Prostate gland (tissue), 2 donors: ENCODE measurements at places on chromosomes 6 and 20. TPM values are rescaled to one million over a fixed set of nuclear protein-coding genes. Genes with fewer than 3 reads are reported as not detected.

DNA sequence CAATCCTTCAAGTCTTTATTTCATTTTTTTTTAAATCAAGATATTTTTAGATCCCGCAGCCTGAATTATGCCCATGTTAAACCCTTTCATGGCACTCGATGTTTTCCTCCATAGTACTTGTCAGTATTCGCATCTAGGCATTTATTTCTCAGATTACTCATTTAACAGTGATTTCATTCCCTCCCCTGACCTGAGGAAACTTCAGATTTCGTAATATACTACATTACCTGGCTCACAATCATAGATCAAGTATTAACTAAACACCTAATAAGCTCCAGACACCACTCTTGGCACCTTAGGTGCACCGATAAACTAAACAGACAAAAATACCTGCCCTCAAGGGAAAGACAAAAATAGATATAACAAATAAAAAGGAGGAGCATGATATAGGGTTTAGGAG, 413.2 kb upstream of the GJE1 start:
- H3K4me1 ChIP-seq = no peaks in the 10 kb centered on the region
- no peak for DNase-seq
- H3K4me3 ChIP-seq = no peak overlapping the region

DNA sequence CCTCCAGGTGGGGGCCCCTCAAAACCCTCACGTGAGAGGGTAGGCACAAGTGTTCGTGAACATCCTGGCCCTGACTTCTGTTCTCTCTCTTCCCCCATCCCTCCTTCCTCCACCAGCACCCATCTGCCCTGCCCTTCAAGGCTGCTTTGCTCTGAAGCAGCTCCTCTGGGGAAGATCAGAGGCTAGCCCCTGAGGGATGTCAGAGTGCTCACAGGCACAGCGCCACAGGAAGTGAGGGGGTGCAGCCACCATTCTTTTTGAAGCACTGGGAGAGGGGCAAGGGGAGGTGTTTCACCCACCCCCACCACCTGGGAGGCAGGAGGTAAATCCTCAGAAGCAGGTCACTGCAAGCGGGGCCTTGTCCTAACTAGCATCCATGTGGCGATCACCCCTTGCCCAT, 11.4 kb downstream of the MOCS1 start:
- DNase-seq = no peak
- no peaks in the 10 kb centered on the region for H3K36me3 ChIP-seq
- no peak overlapping the region for H3K27ac ChIP-seq
- H3K27me3 ChIP-seq = no peaks in the 10 kb centered on the region

DNA sequence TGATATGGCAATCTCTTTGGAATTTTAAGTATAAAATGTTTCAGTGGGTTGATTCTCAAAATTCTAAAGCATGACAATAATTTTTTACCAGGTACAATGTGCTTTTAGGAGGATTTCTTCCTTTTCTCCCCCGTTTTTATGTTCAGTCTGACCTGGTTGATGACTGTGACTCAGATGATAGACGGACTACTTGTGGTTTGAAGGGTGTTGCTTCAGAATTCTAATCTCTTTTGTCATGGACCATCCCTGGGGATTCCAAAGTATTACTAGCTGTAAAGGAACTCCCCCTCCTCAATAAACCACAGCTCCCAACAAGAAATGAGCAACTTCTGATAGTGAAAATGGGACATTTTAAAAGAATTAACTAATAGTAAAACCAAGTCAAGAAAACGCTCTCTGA, 34.9 kb upstream of the TNFAIP3 start:
- no peaks in the 10 kb centered on the region for H3K36me3 ChIP-seq
- DNase-seq = no peak
- no peaks in the 10 kb centered on the region for H3K4me1 ChIP-seq
- no peak overlapping the region for H3K4me3 ChIP-seq

DNA sequence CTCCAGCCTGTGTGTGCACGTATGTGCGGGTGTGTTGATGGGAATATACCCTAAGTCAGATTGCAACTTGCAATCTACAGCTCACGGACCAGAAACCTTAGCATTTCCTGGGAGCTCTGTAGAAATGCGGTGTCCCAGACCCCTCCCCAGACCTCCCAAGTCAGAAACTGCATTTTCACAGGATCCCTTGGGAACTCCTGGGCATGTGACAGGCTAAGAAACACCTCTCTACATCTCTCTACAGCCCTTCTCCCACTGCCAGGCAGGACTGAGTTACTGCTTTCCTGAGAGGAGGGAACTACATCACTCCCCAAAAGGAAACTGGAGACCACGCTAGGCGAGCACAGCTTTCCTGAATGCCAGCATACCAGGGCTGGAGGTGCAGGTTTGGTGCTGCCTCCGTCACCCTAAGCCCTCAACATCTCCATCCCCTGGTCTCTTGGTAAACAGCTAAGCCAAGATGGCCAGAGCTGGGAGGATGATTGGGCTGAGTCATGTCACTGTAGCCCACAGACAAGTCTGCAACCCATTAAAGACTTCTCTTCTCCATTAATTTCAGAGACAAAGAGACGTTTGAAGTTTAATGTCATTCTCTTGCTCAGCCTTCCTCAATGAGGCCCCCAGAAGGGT, 194.4 kb downstream of the BMP7 start:
- no peaks in the 10 kb centered on the region for H3K27me3 ChIP-seq
- H3K4me1 ChIP-seq = no peaks in the 10 kb centered on the region
- DNase-seq = no peak

- no peak overlapping the region for H3K4me3 ChIP-seq
- no peaks in the 10 kb centered on the region for H3K4me1 ChIP-seq
- no peak overlapping the region for H3K27ac ChIP-seq
- H3K36me3 ChIP-seq = no peaks in the 10 kb centered on the region
- no peaks in the 10 kb centered on the region for H3K27me3 ChIP-seq
These were observed 77.4 kb upstream of the HDDC2 start for GRCh38 chr6:125379174-125379573.

DNA sequence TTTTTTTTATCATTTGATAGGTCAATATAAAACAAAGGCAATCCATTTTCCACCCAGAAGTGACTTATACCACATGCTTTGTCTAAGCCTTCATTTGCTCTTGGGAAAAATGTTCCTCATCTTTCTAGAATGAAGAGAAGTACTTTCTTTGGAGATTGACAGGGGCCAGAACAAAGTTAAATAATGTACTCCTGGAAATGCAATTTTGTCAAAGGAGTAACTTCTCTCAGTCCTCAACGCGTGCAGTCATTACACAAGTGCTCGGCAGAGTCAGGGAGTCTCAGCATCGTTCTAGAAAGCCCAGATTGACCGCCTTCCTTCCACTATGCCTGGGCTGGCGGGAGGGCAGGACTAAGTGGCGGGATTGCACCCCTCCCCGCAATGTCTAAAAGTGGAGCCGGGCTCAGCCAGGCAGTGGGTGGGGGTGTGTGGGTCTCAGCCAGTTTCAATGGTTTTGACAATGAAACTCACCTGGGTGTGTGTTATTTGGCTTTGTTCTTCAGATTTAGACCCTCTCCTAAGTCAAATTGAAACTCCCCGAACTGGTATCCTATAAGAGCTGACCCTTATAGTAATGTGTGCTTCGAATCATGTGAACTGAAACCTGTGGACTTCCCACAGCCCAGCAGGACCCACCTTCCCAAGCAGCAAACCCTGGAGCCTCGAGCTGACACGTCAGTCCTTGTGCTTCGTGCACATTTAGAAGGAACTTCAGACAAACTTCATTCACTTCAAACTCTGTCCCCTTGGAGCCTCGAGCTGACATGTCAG, 63.2 kb upstream of the DUSP22 start:
- H3K36me3 ChIP-seq = no peaks in the 10 kb centered on the region
- H3K4me1 ChIP-seq = no peaks in the 10 kb centered on the region
- no peaks in the 10 kb centered on the region for H3K27me3 ChIP-seq
- no peak for DNase-seq

- H3K4me3 ChIP-seq = no peak overlapping the region
- DNase-seq = peak; percentile 30
- H3K27me3 ChIP-seq = no peaks in the 10 kb centered on the region
These were observed 126.0 kb upstream of the ADGRF1 start for GRCh38 chr6:47168180-47168579.

- DNase-seq = no peak
- H3K4me1 ChIP-seq = no peaks in the 10 kb centered on the region
- no peaks in the 10 kb centered on the region for H3K27me3 ChIP-seq
- H3K4me3 ChIP-seq = no peak overlapping the region
- no peaks in the 10 kb centered on the region for H3K36me3 ChIP-seq
These were observed 10.6 kb downstream of the ORC3 start for GRCh38 chr6:87600576-87600975.

DNA sequence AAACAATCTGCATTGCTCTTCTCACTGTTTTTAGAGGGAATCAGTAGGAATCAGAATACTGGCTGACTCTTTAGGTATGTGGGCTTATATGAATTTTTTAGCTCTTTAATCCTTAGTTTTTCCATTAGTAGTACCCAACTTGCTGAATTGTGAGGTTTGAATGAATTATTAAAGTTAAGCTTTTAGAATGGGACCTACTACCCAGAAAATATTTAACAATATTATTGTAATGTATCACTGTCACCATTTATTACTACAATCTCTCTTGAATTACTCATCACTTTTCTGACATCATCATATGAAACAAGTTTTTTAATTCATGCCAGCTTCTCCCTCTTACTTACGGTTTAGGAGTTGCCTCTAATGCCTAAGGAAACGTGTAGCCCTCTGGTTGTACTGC, 212.7 kb downstream of the BCKDHB start:
- no peak for DNase-seq
- H3K4me3 ChIP-seq = no peak overlapping the region
- no peak overlapping the region for H3K27ac ChIP-seq
- H3K4me1 ChIP-seq = no peaks in the 10 kb centered on the region

GRCh38 chr20:38217791-38218565, 42.6 kb downstream of the KIAA1755 start:
- no peaks in the 10 kb centered on the region for H3K36me3 ChIP-seq
- H3K27ac ChIP-seq = no peak overlapping the region
- H3K4me1 ChIP-seq = peaks cover 2% of the 10 kb centered on the region
- DNase-seq = no peak

GRCh38 chr6:21457647-21458046, 135.9 kb upstream of the SOX4 start:
- H3K4me3 ChIP-seq = no peak overlapping the region
- peaks cover 9% of the 10 kb centered on the region for H3K4me1 ChIP-seq
- no peak overlapping the region for H3K27ac ChIP-seq
- no peak for DNase-seq

GRCh38 chr6:166307082-166308032, 835 bp downstream of the PRR18 start:
- peak overlapping the region; percentile 28 for H3K4me3 ChIP-seq
- H3K27ac ChIP-seq = no peak overlapping the region
- H3K4me1 ChIP-seq = no peaks in the 10 kb centered on the region
- H3K36me3 ChIP-seq = no peaks in the 10 kb centered on the region

DNA sequence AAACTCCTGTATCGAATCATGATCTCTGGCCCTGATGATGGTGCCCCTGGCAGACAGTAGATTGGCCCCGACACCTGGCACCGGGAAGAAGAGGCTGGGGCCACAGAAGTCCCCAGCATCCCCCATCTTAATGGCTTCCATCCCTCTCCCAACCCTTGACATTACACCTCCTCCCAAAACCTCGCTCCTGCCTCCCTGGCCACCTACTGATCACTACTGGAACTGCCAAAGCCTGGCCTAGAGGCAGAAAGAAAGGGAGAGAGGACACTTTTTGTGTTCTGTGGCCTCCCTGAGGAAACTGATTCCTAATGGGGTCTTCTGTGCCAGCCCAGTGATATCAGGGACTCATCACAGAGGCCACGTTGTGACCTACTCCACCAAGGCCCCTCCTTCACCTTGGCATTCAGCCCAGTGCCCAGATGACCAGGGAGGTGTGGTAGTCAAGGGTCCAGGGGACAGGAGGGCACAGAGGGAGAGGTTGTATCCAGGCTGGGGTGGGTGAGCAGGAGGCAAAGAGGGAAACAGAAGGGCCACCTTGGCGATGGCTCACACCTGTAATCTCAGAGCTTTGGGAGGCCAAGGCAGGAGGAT, 6.1 kb downstream of the C20orf173 start:
- H3K36me3 ChIP-seq = no peaks in the 10 kb centered on the region
- H3K27ac ChIP-seq = no peak overlapping the region
- DNase-seq = no peak

GRCh38 chr6:112085286-112086065, 1.8 kb downstream of the TUBE1 start:
- no peaks in the 10 kb centered on the region for H3K36me3 ChIP-seq
- no peaks in the 10 kb centered on the region for H3K27me3 ChIP-seq

GRCh38 chr6:152554851-152555250, 82.3 kb downstream of the SYNE1 start:
- H3K4me3 ChIP-seq = no peak overlapping the region
- H3K27me3 ChIP-seq = no peaks in the 10 kb centered on the region
- H3K27ac ChIP-seq = no peak overlapping the region
- no peaks in the 10 kb centered on the region for H3K36me3 ChIP-seq
- DNase-seq = no peak

- no peak overlapping the region for H3K4me3 ChIP-seq
- H3K36me3 ChIP-seq = no peaks in the 10 kb centered on the region
- H3K4me1 ChIP-seq = no peaks in the 10 kb centered on the region
- no peak overlapping the region for H3K27ac ChIP-seq
- no peaks in the 10 kb centered on the region for H3K27me3 ChIP-seq
These were observed 39.8 kb upstream of the HIVEP1 start for GRCh38 chr6:11972270-11972669.

DNA sequence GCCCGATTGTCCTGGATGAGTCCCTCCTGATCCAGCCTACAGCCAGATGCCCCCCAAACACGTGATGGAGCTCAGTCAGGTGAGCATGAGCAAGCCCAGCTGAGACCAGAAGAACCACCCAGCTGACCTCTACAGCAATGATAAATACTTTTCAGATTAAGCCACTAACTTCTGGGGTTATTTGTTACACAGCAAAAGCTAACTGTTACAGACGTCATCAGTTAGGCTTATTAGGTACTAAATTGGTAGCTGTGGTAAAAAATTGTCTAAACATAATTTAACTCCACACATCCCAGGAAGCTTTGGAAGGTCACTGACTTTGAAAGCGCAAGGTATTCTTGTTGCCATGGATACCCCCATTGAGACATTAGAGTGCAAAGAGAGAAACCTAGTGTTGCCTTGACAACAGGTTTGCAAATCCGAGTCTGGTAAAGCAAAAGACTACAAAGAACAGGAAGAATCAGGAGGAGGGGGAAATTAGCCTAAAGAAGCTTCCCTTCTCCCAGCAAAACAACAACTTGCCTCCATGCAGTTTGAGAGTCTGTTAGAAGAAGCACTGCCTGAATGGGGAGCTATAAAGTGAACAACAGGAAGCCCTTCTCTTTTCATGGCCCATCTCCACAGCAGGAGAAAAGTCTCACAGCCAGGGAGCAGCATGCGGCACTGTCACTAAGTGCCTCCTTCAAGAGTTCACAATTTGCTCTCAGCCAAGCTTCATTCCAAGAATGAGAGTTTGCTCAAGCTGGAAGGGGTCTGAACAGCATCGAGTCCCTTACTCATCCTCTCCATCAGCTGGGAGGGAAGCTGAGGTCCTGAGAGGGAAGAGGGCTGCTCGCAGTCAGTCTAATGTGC, 41.7 kb upstream of the ZNF831 start:
- no peaks in the 10 kb centered on the region for H3K36me3 ChIP-seq
- no peak overlapping the region for H3K27ac ChIP-seq
- H3K4me1 ChIP-seq = no peaks in the 10 kb centered on the region
- no peak for DNase-seq

Gene BNIP5
- not detected for total RNA-seq

Gene SLC12A5
- 3.6 TPM for total RNA-seq

Gene NCOA5
- 41.0 TPM for total RNA-seq

Gene B4GALT5
- total RNA-seq = 17.8 TPM

Gene CBLN4
- total RNA-seq = 5.8 TPM

Gene HLA-DRA
- total RNA-seq = 116 TPM

Gene GCLC
- total RNA-seq = 81.2 TPM
